ENCODE measurements at places on chromosomes 11 and 22.

DNA sequence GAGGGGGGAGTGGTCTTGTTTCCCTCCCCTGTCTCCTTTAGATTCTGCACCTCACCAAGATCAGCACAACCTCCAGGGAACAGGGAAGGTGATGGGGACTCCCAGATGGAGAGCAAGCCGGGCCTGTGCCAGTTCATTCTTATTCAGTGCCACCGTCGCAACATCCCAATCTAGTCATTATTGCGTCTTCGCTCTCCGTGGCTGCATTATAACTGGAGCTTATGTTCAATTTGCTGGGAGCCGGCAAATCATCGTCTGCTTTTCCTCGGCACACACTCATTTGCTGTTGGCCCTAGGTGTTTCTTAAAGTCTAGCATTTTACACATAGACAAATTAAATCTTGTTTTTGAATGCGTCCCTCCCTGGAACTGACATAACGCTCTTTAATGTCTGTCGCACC is 1269.7 kb downstream of the BRD1 start:
- DNase-seq = no peak

DNA sequence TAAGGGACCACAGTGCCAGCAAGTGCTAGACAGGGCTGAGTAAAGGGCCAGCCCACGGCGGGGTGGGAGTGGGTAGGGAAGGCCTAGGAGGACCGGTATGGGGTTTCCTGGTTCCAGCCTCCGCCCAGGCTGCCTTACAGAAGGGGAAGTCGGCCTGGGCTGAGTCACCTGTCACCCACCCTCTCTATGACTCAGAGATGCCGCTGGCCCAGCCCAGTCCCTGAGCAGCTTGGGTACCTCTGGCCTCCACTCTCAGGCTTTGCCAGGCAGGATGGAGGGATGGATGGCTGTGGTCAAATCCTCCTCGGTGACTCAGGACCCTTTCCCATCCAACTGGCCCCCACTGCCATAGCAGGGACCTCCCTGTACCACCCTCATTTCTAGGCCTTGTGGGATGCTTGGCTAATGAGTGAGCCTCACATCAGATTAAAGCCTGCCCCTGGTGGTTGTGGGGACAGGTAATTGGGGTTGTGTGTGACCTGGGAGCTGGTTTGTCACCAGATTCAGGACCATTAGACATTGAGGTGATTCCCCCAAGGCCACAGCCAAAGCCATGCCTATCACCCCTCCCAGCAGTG is 13.9 kb downstream of the SLC35E4 start:
- DNase-seq = peak; percentile 81

DNA sequence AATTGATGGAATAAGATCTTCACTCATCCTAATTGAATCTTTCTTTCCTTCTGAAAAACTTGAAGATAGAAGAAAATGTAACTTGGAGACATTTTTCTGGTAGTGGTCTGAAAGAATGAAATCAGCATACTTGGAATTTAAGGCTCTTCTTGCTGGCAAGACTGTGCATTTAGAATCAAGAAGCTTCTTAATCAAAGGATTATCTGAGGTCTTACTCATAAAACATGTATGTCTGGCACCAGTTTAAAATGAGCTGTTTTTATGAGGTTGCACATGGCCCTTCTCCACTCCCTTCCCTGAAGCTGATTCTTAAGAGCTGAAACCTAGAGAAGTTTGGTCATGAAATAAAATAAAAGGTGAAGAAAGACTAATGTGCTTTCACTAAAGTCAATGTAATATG is 77.3 kb downstream of the ARHGEF12 start:
- no peak for DNase-seq

GRCh38 chr22:36049678-36049997 is 21.0 kb upstream of the RBFOX2 start:
- DNase-seq = no peak

- DNase-seq = no peak
Measured at GRCh38 chr11:121478895-121479697, 26.3 kb upstream of the SORL1-AS1 start.

DNA sequence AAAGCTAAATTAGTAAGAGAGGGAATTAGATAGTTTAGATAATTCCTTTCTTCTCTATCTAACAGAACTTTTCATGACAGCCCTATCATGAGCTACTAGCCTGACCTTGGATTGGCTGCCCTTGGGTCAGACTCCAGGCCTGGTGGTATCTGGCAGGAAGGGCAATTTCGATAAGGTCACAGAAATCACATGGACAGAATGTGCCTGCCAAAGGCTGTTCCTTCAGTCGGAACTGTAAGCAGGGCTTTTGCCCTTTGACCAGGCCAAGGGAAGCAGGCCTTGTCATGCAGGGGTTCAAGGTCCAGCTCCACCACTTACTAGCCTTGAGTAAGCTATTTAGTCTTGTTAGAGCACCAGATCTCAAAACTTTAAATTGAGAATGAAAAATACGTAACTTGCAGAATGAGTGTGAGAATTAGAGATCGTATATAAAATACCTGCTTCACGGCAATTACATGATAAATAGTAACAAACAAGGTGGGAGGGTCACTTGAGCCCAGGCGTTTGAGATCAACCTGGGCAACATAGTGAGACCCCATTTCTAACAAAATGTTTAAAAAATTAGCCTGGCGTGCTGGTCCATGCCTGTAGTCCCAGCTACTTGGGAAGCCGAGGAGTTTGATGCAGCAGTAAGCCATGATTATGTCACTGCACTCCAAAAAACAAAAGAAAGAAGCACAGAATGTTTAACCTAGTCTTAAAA is 60.8 kb upstream of the SC5D start:
- no peak for DNase-seq

DNA sequence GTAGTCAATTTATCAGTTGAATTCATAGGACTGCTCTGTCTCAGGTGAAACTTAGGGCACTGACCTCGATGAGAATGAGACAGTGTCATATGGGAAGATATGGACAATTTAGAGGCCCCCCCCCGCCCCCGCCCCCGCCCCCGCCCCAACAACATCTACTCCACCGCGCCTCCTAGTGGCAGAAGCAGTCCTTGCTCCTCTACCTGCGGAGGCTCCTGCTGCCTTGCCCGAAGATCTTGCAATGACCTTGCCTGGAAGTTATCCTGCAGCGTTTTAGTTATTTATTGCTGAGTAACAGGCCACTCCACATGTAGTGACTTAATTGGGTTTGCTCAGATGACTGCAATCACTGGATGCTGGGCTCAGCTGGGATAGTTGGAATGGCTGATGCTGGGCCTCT is 15.2 kb downstream of the SERPINH1 start:
- peak; percentile 62 for DNase-seq

Measured in HTR-8/SVneo (cell line).